Lung (tissue), 17 donors: ENCODE measurements at places on chromosomes 12 and 14.

GRCh38 chr12:47990351-47991105 is 13.7 kb downstream of the COL2A1 start:
- DNase-seq, result peak; percentile 55

GRCh38 chr14:103319422-103319821 is 14.6 kb upstream of the EIF5 start:
- DNase-seq, result no peak

GRCh38 chr12:52306731-52307130 is 14.5 kb downstream of the KRT83 start:
- DNase-seq, result peak; percentile 61

DNA sequence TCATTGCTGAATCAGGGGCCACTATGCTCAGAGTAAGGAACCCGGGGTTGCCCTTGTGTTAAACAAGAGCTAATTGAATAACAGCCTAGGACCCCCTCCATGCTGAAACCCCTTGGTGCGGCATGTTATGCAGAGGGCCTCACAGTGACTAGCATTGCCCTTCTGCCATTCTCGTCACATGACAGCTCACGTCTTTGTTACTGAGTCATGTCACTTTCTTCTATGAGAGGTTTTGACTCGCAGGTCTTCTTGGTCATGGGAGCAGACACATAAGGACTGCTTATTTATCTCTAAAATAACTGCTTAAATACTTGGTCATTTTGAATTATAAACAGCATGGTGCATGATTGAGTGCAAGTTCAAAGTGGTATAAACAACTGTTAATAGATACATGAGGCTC is 24.9 kb downstream of the TCTN1 start:
- DNase-seq, result no peak

DNA sequence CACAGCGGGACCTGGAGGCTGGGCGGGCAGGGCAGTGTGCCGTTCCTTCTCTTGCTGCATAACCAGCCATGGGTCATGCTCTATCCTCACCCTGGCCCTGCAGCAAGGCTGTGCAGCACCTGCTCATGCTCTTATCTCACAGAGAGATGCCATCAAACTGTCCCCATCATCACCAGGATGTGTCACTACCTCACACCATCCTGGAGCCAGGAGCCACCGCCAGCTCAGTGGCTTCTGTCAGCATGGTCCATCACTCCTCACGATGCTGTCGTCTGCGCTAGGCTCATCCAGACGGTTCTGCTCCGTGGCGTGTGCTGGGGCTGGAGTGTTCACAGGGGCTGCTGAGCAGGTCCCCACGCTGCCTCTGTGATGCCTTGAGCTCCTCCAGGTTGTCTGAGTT is 77.2 kb upstream of the DYNC1H1 start:
- DNase-seq, result no peak

- DNase-seq, result peak; percentile 92
Observed at GRCh38 chr12:121872546-121873215, 14.0 kb upstream of the HPD start.

- no peak for DNase-seq
Observed at GRCh38 chr12:31201382-31201781, 124.6 kb downstream of the SINHCAF start.

- DNase-seq, result no peak
Observed at GRCh38 chr12:132342251-132343227, 13.2 kb upstream of the GALNT9 start.

- peak; percentile 86 for DNase-seq
Observed at GRCh38 chr12:115891556-115892164, 385.8 kb downstream of the MED13L start.

- no peak for DNase-seq
Observed at GRCh38 chr12:15526033-15526432, 203.7 kb downstream of the PTPRO start.

GRCh38 chr12:106110626-106111300 is 28.0 kb downstream of the NUAK1 start:
- peak; percentile 64 for DNase-seq

GRCh38 chr12:40172879-40173278 is 51.9 kb upstream of the LRRK2 start:
- DNase-seq, result no peak

- DNase-seq, result no peak
Observed at GRCh38 chr12:24889411-24889810, 59.5 kb downstream of the BCAT1 start.

DNA sequence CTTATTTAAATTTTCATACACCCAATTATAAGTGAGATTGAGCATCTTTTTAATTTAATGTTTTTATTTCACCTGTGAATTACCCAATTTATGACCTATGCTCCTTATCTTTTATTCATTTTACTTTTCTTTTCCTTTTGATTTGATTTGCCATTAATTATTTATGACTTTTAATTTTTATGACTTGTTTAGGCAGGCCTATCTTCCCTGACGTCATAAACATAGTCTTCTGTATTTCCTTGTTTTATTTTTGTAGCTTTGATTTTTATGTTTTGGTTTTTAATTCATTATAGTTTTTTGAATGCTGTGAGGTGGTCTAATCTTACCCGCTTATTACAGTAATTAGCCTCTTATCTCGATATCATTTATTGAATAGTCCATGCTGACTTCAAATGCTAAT is 467.1 kb upstream of the FAR2 start:
- no peak for DNase-seq

- no peak for DNase-seq
Observed at GRCh38 chr14:51398898-51399297, 158.9 kb downstream of the TMX1 start.

DNA sequence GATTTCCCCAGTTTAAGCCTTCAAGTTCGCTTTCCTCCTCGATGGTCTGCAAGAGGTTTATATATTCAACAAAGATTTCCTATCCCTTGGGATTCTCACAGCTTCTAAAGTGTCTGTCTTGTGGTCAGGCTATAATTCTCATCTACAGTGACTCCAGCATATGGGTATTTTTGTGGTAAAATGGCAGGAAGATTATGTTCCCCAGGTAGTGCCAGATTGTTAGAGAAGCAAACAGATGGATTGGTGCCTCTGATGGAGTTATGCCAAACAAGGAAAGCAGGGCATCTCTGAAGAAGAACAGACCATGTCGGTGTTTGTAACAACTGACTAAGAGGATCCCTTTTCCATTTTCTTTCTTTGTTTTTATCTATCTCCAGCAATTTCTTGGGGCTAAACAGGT is 5.5 kb upstream of the CCDC175 start:
- DNase-seq, result no peak

DNA sequence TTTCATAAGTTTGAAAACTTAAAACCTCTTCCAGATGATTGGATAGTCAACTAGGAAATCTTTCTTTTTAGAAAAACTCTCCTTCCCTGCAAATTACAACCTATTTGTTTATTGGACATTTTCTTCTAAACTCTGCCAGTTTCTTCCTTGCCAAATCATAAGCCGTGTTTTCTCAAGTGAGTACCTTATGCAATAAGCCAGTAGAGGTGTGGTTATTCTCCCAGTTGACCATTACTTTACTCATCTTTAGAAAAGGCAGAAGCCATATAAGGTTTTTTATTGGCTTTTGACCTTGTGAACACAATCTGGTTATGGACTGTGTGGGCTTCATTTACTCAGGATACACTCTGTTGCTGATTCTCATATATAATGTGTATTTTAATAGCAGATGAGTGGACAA is 14.6 kb downstream of the ACTR6 start:
- no peak for DNase-seq

DNA sequence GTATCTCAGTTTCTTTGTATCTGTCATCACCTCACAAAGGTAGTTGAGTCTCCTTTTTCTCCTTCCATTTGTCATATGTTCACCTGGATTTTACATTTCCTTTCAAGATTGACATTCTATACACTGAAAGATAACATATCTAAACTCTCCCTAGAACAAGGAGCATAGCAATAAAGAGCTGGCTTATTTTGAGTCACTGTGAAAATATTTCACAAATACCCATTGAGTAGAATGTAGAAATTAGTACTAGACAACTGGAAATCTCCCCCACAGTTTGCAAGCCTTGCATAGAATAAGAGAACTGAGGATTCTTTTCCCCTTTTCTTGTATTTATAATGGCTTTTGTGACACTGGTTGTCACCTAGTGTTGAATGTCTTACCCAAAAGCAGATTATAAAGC is 111.2 kb downstream of the KICS2 start:
- DNase-seq, result no peak

DNA sequence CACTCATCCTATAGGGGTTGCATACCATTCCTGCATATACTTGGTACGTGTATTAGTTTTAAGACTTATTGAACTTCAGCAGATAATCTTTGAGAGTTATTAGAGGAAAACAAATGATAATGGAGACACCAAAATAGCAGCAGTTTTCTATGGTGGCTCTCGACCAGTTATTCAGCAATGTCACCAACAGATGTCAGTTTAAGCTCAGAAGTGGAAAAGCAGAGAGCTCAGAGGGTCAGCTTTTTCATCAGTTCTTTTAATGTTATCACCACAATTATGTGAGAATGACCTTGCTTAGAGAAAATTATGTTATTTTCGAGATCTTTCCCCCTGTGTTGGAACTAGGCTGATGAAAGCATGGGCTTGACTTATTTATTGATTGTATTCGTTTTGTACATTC is 32.0 kb downstream of the PTPN11 start:
- no peak for DNase-seq

DNA sequence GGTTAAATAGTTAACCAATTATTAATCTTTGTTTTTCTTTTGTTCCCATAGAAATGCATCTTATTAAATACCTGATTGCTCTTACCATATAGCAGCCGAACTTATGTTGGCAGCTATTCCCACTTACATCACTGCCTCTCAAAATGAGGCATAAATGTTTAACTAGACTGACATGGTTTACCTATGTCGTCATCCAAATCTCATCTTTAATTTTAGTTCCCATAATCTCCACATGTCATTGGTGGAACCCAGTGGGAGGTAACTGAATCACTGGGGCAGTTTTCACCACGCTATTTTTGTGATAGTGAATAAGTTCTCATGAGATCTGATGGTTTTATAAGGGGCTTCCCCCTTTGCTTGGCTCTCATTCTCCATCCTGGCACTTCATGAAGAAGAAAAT is 499.2 kb upstream of the ATP2B1 start:
- no peak for DNase-seq

GRCh38 chr14:73591690-73592449 is at the start of gene ACOT4:
Gene ACOT4 (plus strand): TSS chr14:73591873. CDS start chr14:73591960, 87 bp downstream.
- peak; percentile 42 for DNase-seq

GRCh38 chr12:45575417-45575816 is 154.1 kb upstream of the ARID2 start:
- DNase-seq, result no peak

- no peak for DNase-seq
Observed at GRCh38 chr14:51828017-51828797, 32.2 kb upstream of the GNG2 start.

GRCh38 chr14:94310248-94310647 is 12.9 kb downstream of the SERPINA6 start:
- DNase-seq, result no peak
